ENCODE measurements at places on chromosomes 7 and 10.

GRCh38 chr7:84100866-84101265 lies 93.7 kb downstream of the SEMA3A start:
- no peak for DNase-seq

- DNase-seq: no peak
Measured at GRCh38 chr10:127805950-127806349, 69.0 kb downstream of the FOXI2 start.

DNA sequence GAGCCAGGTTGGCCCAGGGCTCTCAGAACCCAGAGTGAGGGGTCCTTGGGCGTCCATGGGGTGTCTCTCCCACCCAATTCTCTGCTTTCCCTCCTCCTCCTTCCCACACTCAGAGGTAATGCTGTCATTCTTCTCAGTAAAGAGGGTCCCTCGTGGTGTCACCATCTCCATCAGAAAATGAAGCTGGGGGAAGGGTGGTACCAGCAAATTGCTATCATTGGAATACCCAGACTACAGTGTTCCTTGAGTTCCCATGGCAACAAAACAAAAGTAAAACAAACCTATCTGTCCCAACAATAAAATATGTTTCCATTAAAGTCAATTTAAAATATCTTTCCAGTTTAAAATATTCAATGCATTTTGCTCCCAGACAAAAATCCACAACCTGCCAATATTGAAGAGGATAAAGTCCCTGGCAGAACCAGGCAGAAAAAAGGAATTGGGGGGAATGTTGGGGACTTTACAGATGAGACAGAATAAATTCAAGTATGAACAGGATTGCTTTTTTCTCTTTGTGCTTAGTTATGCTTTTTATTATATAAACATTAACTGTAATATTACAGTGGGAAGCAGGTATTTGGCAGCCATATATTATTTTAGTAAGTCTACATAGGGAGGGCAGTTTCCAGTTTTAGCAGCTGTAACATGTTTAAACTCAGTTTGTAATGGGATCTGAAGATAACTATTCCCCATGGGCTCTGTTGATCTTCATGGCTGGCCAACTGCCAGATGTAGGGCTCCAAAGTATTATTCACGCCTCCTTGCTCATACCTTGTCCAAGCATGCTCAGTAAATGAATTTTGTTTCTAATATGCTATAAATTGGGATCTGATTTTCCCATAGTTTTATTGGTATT lies 182.1 kb downstream of the ARID5B start:
- DNase-seq: peak; percentile 54

DNA sequence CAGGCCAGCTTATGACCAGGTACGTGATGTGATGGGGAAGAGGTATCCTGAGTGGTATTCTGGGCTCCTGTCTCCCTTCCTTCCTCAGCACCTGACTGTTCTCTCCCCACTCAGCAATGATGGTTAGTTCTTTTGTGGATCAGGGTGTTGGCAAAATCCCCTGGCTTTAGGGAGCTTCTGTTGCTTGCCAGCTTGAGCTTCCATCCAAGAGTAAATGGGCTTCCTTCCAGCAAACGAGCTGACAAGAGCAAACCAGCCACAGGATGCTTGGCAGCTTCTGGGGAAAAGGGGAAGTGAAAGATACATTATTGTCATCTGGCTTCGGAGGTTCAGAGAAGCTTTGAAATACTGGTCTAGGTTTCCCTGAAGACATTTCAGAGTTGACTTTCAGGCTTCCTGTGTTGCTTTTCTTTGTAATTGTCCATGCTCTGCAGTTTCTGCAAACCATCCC lies 5.2 kb downstream of the DUSP5 start:
- no peak for DNase-seq

GRCh38 chr7:2336626-2337299 lies 17.9 kb upstream of the EIF3B start:
- no peak for DNase-seq

GRCh38 chr7:37670436-37670835 lies 13.1 kb upstream of the GPR141 start:
- no peak for DNase-seq

DNA sequence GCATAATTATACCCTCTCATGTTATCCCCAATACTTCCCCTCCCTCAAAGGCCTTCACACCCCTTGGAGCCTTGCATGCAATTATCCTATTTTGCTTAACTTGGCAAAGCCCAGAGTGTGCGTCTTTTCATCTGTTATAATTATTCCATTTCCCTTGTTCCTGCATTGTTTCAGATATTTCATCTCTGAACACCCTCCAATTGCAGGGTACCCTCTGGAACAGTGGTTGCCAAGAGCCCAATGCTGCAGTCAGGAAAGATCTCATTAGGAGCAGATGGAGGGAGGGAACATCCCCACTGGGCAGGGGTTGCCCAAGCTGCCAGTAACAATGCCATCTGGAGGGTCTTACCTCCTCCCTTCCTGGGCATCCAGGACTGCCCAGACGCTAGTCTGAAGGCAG lies 18.4 kb upstream of the GOLGA7B start:
- DNase-seq: no peak

- no peak for DNase-seq
Measured at GRCh38 chr7:2566890-2567678, 8.3 kb downstream of the IQCE start.

GRCh38 chr10:118564652-118565051 lies 30.8 kb downstream of the PRLHR start:
- peak; percentile 54 for DNase-seq

- DNase-seq: no peak
Measured at GRCh38 chr10:104880624-104881398, 239.7 kb downstream of the SORCS3 start.

- no peak for DNase-seq
Measured at GRCh38 chr10:26031300-26031699, 97.3 kb downstream of the MYO3A start.

DNA sequence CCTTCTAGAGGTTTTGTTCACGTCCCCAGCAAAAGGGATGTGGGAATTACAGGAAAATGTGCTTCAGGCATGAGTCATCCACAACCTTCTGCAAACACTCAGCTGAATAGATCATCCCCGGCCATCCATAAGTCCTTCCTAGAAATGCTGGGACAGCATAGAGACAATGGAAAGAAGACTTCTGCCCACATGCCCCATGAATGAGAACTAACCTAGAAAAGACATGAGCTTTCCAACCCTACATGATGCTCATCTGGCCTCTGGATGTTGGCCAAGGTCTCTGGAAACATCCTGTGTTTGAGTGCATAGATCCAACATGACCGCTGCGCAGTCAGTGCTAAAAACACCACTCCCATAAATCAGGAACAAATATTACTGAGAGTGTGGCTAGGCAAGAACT lies 277.5 kb downstream of the PLXNA4 start:
- no peak for DNase-seq

GRCh38 chr7:78172267-78172757 lies 373.7 kb downstream of the PHTF2 start:
- no peak for DNase-seq

- peak; percentile 94 for DNase-seq
Measured at GRCh38 chr7:151539088-151539671, 19.5 kb upstream of the RHEB start.

GRCh38 chr7:74573512-74573911 lies 84.0 kb upstream of the GTF2I start:
- no peak for DNase-seq

- no peak for DNase-seq
Measured at GRCh38 chr7:129083525-129083924, 28.6 kb upstream of the TNPO3 start.

DNA sequence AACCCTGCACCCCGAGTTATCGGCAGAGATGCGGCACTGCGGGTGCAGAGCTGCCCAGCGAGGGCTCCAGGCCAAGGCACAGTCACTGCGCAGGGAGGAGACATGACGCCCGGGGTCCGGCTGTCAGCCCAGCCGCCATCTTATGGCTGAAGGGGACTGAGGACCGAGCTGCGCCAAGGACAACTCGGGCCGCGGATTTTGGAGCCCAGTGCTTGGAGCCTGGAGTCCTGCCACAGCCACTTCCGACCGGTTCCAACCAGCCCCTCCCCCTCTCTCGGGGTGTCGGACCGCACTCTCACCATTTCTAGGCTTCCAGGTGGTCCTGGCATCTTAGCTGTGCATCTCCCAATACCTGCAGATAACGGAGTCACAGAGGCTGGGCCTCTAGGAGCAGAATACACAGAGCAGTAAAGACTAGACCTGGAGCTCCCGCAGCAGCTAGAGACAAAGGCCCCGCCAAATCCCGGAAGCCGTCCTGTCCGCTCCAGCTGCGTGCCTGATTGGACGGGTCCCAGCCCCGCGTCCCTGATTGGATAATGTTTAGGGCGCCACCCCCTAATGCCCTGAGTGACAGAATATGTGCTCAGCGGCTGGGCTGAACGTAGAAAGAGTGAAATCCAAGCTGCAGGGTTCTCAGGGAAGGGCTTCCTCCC lies at the start of gene ZNF680:
ZNF680 (minus strand) TSS at position 446 of the 653 bp plus-strand sequence; CDS start at position 329, 117 bp downstream.
- peak; percentile 97 for DNase-seq

- DNase-seq: peak; percentile 65
Measured at GRCh38 chr7:127245002-127245401, 7.7 kb downstream of the GRM8 start.

DNA sequence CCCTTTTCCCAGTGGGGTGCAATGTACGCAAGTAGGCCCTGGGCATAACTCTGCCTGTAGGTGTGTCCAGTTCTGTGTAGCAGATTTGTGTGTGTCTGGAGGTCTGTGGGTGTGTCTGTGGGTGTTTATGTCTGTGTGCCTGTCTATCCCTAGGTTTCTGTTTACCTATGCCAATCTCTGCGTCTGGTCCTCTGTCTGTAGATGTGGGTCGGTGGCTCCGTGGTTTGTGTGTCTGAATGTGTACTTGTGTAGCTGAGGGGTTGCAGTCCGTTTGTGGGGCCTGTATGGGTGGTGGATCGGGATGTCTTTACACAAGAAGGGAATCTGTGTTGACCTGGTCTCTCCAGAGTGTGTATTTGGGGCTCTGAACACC lies 932 bp downstream of the NYAP1 start:
- no peak for DNase-seq

Measured in SK-N-DZ (cell line).